ENCODE measurements at places on chromosomes 12 and 14.

GRCh38 chr14:50929506-50929905 lies 14.8 kb downstream of the PYGL start:
- DNase-seq, result no peak

GRCh38 chr14:95956601-95957460 lies 80.2 kb downstream of the TUNAR start:
- no peak for DNase-seq

DNA sequence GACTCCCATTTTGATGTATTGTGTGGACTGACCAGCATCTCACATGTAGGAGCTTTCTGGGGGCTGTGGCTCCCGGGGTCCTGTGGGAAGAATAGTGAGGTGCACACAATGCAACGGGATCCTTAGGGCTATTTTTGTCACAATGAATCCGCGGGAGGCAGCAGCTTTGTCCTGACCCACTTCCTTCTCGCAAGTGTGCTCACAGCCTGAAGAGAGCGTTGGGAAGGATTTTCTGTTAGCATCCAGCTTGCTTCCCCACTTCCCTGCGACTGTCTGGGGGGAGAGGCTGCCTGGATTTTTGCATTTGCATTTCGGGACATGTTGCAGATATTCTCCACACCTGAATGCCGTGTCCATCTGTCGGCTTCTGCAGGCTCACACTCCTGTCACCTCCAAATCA lies 31.9 kb downstream of the FZD10 start:
- DNase-seq, result no peak

DNA sequence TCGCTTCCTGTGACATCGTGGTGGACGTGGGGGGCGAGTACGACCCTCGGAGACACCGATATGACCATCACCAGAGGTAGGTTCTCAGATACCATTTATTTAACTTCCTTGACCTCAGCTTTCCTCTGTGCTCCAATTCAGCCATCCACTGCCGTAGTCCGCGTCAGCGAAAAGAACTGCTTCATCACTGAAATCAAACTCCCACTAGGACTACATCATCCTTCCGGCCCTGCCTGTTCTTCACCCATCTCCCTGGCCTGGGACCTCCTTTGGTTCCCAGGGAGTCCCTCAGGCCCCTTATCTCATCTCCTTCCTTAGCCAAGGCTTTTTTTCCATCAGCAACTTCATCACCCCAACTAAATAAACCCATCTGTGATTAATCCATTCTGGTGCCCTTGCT lies 692 bp downstream of the MYG1 start:
- DNase-seq, result no peak

DNA sequence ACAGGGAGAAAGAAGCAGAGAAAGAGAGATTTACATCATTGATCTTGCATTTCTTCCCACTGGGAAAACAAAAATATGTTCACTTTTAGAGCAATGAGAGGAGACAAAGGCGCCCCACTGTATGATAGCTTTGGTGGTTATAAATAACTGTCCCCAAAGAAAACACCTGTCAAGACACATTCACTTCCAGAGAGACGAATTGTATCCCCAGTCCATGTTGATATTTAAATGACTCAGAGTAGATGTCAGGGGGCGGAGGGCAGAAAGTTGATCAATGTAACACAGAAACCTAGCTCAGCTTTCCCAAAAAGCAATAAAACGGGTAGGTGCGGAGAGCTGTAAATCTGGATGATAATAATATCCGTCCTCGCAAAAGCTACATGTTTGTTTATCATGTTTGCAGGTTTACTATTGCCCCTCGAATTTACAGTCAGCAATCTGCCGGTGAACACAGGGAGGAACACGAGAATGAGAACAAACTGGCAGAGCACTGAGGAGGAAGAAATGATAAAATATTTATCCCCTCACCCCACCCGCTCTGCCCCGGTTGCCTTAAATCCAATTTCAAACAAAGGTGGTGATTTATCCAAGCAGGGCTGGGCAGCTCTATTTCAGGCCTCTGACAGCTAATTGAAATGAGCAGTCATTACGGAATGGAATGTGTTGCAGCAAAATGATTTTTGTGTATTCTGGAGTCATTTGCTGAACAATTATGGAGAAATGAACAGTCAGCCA lies 84.4 kb downstream of the CMKLR1 start:
- DNase-seq, result no peak

- no peak for DNase-seq
Measured at GRCh38 chr14:76496595-76496994, 120.7 kb downstream of the ESRRB start.

GRCh38 chr12:70719672-70720420 lies 82.6 kb upstream of the PTPRB start:
- DNase-seq, result peak; percentile 37

- no peak for DNase-seq
Measured at GRCh38 chr12:13962699-13963098, 18.7 kb downstream of the GRIN2B start.

DNA sequence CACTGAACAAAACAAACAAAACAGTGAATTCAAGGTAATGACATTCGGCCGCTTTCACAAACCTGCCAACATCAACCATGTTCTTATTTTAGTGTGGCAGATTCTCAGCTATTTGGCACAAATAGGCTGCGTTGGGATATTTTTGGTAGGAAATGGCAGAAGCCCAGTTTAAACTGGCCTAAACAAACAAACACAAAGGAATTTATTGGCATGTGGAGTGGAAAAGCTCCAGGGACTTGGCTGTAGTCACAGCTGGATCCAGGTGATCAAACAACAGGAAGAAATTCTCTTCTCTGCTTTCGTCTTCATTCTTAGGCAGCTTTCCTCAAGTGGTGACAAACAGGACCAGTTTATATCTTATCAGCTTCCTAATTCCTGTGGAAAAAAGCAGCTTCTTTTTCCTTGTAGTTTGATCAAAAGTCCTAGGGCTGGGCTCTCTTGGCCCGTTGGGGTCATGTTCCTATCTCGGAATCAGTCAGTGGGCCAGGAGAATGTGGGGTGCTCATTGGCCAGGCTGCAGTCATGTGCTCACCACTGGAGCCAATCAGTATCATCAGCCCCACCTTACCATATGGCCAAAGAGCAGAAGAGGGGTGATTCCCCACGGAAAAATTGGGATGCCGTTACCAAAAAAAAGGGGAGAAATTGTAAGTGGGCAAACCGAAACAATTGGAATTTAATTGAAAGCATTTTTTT lies 22.6 kb downstream of the C12orf75 start:
- no peak for DNase-seq

GRCh38 chr14:75609606-75610475 lies 31.4 kb downstream of the FLVCR2 start:
- no peak for DNase-seq

DNA sequence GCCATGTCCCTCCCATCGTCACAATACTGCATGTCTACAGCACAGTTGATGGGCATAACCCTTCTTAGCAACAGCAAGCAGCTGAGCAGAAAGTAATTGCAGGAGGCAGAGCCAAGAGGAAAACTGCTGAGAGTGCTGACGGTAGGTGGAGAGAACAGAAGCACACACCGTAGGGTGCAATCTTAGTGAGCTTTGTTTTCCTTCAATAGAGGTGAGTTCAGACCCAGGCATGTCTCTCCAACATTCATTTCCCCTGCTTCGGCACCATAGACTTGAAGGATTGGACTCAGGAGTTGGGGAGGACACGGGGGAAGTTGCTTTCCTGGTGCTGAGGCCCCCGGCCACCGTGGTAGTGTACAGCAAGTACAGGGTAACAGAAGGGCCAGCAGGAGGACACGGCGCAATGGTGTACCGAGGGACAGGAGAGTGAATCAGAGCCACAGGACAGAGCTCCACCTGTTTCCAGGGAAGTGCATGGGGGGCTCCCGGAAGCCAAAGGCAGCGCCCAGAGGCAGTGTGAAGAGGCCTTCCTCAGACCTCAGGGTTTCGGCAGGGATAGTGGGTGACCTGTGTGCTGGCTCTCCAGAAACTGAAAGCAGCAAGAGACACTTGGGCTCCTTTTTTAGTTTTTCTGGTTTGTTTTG lies 36.3 kb upstream of the SINHCAF start:
- DNase-seq, result no peak

GRCh38 chr12:120998435-120998834 lies 17.9 kb downstream of the C12orf43 start:
- DNase-seq, result no peak

- no peak for DNase-seq
Measured at GRCh38 chr12:11875414-11875935, 195.3 kb upstream of the BCL2L14 start.

DNA sequence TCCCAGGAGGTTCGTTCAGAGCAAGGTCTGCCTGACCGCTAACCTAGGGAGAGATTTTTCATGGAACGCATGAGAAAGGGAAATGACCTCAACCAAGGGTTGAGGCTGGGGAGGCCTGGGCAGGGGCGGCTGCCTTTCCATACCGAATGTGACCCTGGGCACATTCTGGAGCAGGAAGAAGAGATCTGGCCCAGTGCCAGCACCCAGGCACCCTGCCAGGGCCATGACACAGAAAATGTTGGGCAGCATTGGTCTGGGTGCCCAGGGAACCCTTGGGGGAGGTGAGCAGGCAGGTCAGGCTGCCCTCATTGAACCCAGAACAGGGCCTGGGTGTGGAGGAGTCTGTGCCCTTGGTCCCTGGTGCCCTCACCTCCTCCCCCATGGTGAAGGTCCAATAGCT lies 106.8 kb downstream of the CALM1 start:
- DNase-seq, result no peak

DNA sequence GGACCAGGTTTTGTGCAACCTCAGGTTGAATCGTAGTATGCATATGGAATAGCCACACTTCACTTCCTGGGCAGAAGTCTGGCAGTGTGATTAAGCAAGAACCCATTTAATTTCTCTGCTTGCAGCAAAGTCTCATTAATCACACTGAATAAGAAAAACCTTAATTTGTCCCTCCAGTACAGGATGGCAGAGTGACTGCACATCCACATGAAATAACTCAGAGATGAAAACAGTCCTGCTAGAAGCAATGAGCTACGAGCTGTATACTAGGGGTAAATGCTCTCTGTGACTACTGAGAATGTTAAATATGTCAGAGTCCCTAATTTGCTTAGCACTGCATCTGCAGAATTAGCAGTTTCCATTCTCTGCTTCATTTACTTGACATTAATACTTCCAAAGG lies 88.9 kb downstream of the ACSS3 start:
- no peak for DNase-seq

- no peak for DNase-seq
Measured at GRCh38 chr12:5078423-5078822, 34.7 kb downstream of the KCNA5 start.

DNA sequence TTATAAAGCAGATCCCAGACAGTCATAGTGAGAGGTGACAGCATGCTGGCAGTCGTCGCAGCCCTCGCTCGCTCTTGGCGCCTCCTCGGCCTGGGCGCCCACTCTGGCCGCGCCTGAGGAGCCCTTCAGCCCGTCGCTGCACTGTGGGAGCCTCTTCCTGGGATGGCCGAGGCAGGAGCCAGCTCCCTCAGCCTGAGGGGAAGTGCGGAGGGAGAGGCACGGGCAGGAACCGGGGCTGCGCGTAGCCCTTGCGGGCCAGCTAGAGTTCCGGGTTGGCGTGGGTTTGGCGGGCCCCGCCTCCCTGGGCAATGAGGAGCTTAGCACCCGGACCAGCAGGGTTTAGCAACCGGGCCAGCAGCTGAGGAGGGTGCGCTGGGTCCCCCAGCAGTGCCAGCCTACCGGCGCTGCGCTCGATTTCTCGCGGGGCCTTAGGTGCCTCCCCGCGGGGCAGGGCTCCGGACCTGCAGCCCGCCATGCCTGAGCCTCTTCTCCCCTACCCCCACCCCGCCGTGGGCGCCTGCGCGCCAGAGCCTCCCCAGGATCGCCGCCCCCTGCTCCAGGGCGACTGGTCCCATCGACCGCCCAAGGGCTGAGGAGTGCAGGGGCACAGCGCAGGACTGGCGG lies 451.2 kb upstream of the DCN start:
- no peak for DNase-seq

DNA sequence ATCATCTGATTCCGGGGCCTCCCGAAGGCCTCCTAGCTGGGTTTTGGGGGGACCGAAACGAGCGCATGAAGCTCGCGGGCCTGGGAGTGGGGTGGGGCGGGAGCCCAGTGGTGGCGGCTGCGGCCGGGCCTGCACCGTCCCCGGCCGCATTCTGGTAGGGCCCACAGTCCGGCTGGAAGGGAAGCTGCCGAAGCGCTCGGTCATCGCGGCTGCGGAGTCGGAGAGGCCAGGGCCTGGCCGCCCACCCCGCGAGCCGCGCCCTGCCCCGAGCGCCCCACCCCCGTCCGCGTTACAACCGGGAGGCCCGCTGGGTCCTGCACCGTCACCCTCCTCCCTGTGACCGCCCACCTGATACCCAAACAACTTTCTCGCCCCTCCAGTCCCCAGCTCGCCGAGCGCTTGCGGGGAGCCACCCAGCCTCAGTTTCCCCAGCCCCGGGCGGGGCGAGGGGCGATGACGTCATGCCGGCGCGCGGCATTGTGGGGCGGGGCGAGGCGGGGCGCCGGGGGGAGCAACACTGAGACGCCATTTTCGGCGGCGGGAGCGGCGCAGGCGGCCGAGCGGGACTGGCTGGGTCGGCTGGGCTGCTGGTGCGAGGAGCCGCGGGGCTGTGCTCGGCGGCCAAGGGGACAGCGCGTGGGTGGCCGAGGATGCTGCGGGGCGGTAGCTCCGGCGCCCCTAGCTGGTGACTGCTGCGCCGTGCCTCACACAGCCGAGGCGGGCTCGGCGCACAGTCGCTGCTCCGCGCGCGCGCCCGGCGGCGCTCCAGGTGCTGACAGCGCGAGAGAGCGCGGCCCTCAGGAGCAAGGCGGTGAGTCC lies at the start of gene KLC1:
Gene KLC1, plus strand, starts transcription at position 528 of the 819 bp plus-strand sequence. CDS start 25,354 bp downstream, outside the sequence.
- no peak for DNase-seq

- no peak for DNase-seq
Measured at GRCh38 chr14:89803542-89803941, 151.0 kb downstream of the EFCAB11 start.

- DNase-seq, result no peak
Measured at GRCh38 chr12:69925291-69925690, 100.3 kb downstream of the MYRFL start.

GRCh38 chr12:105214148-105214547 lies 21.8 kb downstream of the APPL2 start:
- no peak for DNase-seq

- DNase-seq, result no peak
Measured at GRCh38 chr14:65461730-65462129, 49.2 kb downstream of the FUT8 start.

DNA sequence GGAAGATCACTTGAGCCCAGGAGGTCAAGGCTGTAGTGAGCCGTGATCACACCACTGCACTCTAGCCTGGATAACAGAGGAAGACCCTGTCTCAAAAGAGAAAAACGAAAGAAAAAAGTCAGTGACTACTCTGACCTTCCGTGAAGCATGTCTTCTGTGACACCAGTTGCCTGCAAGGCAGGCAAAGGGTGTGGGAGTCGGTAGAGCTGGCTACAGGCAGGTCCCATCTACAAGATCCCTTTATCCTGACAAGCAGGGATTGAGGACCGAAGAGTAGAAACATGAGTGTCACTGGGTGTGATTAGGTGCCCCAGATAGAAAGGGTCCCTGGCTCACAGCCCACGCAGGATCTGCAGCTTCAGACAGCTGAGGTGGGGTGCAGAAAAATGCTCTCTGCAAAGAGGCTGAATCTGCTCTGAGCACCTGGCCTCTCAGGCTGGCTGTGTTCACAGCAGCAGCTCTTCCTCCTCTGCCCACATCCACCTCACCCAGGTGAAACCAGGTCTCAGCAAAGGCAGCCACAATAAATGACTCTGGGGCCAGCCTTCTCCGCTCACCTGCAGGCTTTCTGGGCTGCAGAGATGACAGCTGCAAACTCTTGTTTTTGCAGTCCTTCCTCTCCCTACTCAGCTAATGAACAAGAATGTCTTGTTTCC lies 28.6 kb upstream of the HSP90B1 start:
- DNase-seq, result no peak

Measured in iPS DF 6.9 (cell line).